Globus pallidus (tissue), 1 donor: ENCODE measurements at places on chromosomes 11 and 22.
A peak's percentile ranks its signal among the peaks of the same experiment; 100 is the strongest.

- no peak for DNase-seq
These were observed 28.6 kb upstream of the GAB2 start for GRCh38 chr11:78446210-78446609.

GRCh38 chr11:65416841-65417701, 5.5 kb upstream of the NEAT1 start:
- no peak for DNase-seq

DNA sequence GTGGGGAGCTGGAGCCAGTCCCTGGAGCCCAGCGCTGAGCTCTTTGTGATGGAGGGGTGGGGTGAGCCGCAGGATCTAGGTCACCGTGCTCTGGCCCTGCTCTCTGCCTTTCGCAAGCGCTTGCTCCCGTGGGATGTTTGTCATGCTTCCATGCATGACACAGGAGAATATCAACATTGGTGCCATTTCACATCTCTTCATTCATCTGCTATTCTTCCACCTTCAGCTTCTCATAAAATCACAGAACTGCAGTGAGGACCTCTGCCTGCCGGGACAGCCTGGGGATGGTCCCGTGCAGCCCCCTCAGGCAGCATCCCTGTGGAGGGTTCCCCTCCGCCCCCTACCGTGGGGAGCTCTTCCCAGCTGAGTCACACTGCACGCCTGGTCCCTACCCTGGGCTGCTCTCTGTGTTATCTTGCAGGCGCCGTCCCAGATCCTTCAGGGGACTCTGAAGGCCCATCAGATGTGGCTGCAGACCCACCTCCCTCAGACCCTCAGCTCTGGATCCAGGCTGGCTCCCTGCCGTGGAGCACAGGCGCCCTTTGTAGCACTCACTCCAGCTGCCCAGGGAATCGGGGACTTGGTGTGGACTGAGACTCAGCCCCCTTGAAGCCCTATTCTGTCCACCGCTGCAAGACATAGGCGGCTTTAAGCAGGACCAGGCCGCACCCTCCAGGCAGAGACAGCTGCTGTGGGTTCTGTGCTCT, 5.1 kb upstream of the SEPTIN5 start:
- no peak for DNase-seq

DNA sequence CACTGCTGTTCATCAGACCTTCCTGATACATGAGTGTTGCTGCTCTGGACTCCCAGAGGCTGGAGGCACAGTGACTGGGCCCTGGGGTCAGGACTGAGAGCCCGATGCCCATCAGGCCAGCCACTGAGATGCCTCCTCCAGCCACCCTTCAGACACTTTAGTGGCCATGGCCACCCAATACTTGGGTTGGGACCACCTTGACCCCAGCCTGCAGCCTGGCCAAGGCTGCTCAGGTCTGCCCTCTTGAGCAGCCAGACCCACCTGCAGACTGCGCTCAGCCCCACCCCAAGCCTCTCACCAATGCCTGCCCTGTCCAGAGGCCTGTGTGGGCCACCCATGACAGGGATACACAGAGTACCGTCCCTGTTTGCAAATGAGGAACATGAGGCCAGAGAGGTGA, 4.2 kb downstream of the RNF215 start:
- no peak for DNase-seq

GRCh38 chr22:16914006-16914405, 88.8 kb upstream of the XKR3 start:
- DNase-seq: no peak

GRCh38 chr11:133832991-133833897, 12.1 kb downstream of the SPATA19 start:
- no peak for DNase-seq

GRCh38 chr22:46087816-46088277, 62.5 kb upstream of the PPARA start:
- DNase-seq: peak; percentile 98

GRCh38 chr22:50396751-50397370, 53.7 kb downstream of the PPP6R2 start:
- DNase-seq: no peak

- DNase-seq: no peak
These were observed 14.4 kb downstream of the RNH1 start for GRCh38 chr11:492427-493226.

DNA sequence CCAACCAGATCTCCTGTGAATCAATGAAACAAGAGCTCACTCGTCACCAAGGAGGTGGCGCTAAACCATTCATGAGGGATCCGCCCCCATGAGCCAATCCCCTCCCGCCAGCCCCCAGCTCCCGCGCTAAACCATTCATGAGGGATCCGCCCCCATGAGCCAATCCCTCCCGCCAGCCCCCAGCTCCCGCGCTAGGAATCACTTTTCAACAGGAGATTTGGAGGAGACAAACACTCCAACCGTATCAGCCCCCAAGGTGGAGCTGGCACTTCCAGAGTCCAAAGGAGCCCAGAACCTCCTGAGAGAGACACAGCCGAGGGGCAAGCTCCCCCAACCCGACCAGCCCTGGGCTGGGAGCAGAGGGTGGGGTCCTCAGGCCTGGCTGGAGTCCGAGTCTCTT, 40.9 kb upstream of the PRR5 start:
- no peak for DNase-seq

DNA sequence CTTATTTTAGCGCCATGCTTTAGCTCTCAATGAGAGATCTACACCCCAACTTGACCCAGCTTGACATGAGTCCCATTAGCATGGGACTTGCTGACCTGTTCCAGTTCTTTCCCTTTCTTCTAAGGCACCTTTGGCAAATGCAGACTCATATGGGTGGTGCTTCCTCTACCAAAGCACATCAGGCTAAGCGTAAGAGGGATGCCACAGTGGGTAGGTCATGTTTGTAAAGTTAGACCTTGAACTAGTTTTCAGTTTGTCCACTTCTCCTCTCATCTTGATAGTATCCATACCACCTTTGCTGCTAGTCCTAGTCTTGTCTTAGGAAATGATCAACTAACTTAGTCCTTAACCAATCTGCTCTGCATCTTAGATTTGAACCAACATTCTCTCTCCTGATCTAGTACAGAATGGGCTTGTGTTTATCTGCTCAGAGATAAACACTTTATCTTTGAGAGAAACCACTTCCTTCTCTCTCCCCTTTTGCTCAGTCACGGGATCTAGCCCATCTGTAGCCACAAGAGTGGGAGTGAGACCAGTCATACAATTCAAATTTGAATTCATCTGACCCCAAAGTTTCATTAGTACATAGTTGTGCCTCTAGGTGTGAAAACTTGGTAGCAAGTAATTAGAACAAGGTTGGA, 72.1 kb upstream of the CD44 start:
- DNase-seq: no peak

DNA sequence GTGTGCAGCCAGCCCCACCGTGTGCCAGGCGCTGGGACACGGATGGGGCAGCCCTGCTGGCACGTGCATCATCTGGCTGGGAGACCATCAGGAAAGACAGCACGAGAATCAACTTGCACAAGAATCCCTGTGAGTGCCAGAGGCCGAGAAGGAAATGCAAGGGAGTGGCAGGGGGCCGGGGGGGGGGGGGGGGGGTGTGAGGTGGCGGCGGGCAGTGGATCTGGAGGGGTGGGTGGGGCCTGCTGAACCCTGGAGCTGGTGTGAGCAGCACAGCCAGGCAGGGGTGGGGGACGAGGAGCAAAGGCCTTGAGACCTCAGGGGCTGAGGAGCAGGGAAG, 14.0 kb upstream of the FLRT1 start:
- DNase-seq: no peak

GRCh38 chr11:94563176-94563847, 3.9 kb upstream of the PIWIL4 start:
- no peak for DNase-seq

GRCh38 chr11:8011371-8011770, 24.2 kb downstream of the EIF3F start:
- DNase-seq: no peak

- no peak for DNase-seq
These were observed 45.7 kb downstream of the GNB1L start for GRCh38 chr22:19808873-19809478.

- DNase-seq: no peak
These were observed 46.1 kb downstream of the KCNC1 start for GRCh38 chr11:17780668-17781067.

GRCh38 chr11:128949791-128950454, 7.3 kb upstream of the TP53AIP1 start:
- DNase-seq: no peak

GRCh38 chr11:3217818-3218482, 663 bp downstream of the MRGPRG start:
- no peak for DNase-seq

- no peak for DNase-seq
These were observed 68.0 kb upstream of the PRDM11 start for GRCh38 chr11:45078236-45079074.

GRCh38 chr11:2923446-2924375, 5.5 kb downstream of the PHLDA2 start:
- DNase-seq: no peak

- no peak for DNase-seq
These were observed 584.9 kb upstream of the CCDC90B start for GRCh38 chr11:83871054-83871453.
